ENCODE measurements at places on chromosomes 7 and 10. TPM values are rescaled to one million over a fixed set of nuclear protein-coding genes. Genes with fewer than 3 reads are reported as not detected.

Gene ANTXRL
- not detected for total RNA-seq

Gene AASS
- total RNA-seq, result 34.3 TPM

Gene AMPH
- 0.13 TPM for total RNA-seq

Gene STMP1
- total RNA-seq, result 26.4 TPM

Gene TMEM213
- not detected for total RNA-seq

Gene DIP2C
- 40.9 TPM for total RNA-seq

Gene POLR3A
- 18.2 TPM for total RNA-seq
